ENCODE measurements at places on chromosomes 6 and 20.
A peak's percentile ranks its signal among the peaks of the same experiment; 100 is the strongest.

GRCh38 chr6:11810854-11811643, 32.4 kb upstream of the ADTRP start:
- DNase-seq, result no peak

- peak; percentile 27 for DNase-seq
These were observed 20.4 kb upstream of the MEP1A start for GRCh38 chr6:46772762-46773161.

DNA sequence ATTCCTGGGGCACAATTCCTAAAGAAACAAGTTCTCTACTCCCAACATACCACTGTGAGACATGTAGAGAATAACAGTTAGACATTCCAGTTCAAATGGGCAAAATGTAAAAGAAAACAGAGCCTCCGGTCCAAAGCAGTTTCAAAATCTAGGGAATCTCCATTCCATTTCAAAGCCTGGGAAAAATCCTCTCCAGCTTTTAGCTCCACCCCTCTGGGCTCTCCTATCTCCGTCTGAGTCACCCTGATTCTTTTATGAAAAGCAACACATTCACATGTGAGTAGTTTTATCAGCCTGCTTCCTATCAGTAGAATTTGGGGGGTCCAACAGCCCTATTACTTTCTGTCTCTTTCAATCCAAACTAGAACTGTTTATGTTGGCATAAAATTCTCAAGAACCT, 3.7 kb downstream of the CSNK2A1 start:
- no peak for DNase-seq

DNA sequence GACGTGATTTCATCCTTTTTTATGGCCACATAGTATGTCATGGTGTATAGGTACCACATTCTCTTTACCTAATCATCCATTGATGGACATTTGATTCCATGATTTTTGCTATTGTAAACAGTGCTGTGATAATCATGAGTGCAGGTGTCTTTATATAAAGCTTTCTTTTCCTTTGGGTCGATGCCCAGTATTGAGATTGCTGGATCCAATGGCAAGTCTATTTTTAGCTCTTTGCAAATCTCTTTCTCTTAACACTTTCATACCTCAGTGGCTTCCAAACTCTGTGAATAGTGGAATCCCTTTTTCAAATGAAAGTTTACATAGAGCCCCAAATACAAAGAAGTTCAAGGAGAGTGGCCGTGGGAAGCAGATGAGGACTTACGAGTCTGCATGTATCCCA, 105.8 kb upstream of the SPTLC3 start:
- DNase-seq, result no peak

GRCh38 chr6:113481458-113481857, 375.7 kb upstream of the MARCKS start:
- DNase-seq, result no peak

GRCh38 chr6:163655217-163656121, 241.0 kb downstream of the QKI start:
- no peak for DNase-seq

DNA sequence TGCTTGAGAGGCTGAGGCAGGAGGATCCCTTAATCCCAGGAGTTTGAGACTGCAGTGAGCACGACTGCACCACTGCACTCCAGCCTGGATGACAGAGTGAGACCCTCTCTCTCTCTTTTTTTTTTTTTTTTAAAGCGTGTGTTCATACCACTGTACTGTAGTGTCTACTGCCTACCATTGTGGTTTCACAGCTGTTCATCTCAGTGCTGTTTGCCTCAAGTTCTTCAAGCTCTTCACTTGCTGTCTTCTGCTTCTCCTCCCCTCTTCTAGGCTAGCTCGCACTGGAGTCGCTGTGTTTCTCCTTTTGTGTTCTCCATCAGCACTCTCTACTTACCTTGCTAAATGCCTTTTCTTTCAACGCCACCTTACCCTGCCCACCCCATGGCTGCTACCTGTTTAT, 7.4 kb downstream of the FOXO3 start:
- DNase-seq, result no peak

DNA sequence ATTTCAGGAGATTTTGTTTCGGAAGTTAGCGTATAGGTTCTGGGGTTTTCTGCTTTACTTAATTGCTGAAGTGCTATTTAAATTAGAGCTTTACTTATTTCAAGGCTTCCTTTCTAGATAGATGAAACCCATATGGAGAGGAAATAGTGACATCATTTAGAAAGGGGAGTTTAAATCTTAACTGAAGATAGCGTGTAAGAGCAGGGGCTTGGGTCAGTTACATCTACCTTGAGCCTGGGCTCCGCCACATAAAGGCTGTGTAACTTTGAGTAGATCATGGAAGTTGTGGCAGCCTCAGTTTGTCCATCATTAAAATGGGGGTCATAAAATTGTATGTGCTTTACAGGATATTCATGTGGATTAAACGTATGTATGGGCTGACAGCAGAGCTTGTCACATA, 4.7 kb downstream of the CDS2 start:
- peak; percentile 16 for DNase-seq

DNA sequence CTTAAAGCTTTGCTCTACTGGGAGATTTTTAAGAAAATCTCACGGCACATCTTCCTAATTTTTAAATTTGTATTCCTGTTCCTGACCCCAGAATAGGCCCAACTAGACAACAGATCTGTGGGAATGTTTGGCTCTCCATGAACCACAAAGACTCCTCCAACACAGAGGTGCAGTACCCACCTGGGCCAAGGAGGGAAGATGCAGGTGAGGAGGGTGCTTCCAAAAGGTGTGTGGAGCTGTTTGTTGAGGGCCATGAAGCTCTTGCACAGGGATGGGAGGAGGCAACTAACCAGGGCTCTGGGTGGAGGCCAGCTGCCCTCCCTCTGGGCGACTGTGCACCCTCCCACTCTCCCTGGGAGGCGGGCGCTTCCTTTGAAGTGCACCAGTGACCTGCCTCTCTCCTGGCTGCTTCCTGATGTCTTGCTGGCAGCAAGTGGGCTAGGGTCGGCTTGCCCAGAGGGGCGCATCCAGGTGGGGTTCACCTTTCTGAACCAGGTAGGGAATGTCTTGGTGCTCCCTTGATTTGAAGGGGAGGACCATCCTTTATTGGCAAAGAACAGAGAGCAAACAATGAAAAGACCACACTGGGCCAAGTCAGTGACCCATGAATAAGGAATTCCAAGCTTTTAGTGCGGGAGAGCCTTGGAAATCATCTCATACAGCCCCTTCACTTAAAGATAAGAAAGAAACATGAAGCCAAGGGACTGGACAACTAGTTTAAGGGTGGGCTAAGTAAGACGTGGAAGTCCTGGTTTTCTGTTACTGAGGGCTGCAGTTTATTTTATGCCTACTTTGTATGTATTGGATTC, 76.0 kb downstream of the ANKRD6 start:
- DNase-seq, result no peak

GRCh38 chr20:50758469-50758868, 27.1 kb downstream of the PARD6B start:
- no peak for DNase-seq

DNA sequence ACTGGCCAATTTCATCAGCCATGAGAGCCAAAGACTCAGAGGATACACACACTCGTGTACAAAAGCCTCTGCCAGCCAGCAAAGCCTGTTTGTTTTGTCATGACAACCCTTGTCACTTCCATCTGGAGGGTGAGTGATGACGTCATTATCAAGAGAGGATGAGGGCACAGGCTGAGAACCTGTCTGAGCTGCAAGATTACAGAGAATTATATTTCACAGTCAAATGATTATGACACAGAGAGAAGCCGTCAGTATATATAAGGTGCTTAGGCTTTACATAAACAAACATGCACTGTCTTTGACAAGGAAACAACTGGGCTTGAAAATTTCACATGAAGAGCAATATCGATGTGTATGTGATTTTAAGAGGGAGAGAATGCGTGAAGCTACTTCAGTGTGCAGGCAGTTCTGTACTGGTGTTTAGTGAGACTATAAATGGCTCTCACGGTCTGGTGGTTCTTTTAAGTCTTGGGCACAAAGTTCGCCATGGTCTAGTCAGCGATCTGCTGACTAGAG, 36.5 kb upstream of the BCLAF1 start:
- no peak for DNase-seq

- DNase-seq, result no peak
These were observed 109.6 kb downstream of the SCAF8 start for GRCh38 chr6:154842833-154843232.

DNA sequence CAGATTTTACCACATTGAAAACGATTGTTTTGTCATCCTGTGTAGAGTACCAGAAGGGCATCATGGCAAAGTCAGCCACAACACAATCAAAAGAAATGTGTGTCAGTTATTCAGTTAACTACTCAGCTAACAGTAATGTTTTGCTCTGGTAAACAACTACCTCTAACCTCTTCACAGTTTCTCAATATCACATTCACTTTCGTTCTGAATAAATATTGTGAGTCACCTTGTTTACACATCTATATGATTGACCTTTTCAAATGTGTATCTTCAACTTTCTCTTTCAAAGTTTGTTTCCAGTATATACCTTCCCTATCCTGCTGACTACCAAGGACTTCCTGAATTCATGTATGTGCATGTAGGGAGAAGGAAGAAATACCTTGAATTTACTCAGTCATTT, 216.6 kb upstream of the UFL1 start:
- no peak for DNase-seq

GRCh38 chr6:92756912-92757311, 662.4 kb downstream of the EPHA7 start:
- no peak for DNase-seq

DNA sequence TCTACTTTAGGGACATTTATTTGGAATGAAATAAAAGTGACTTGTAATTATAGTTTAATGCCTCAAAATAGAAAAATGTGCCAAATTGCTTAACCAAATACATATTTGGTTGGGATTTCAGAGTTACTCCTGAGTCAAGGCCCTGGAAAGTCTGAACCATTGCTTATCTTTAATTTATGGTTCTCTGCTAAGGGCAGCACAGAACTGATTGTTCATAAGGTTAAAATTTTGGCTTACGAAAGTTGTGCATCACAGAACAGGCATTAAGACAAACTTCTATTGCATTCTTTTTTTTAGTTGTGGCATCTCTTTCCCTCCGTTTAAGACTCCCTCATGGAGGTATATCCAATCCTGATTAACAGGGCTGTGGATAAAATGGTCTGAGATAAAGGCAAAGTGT, 92.2 kb upstream of the TENT5A start:
- DNase-seq, result no peak

- no peak for DNase-seq
These were observed 8.8 kb downstream of the NKX2-4 start for GRCh38 chr20:21388566-21388965.

GRCh38 chr20:54267483-54268003, 59.7 kb downstream of the PFDN4 start:
- DNase-seq, result peak; percentile 17

GRCh38 chr6:54614499-54615195, 231.9 kb upstream of the FAM83B start:
- no peak for DNase-seq

DNA sequence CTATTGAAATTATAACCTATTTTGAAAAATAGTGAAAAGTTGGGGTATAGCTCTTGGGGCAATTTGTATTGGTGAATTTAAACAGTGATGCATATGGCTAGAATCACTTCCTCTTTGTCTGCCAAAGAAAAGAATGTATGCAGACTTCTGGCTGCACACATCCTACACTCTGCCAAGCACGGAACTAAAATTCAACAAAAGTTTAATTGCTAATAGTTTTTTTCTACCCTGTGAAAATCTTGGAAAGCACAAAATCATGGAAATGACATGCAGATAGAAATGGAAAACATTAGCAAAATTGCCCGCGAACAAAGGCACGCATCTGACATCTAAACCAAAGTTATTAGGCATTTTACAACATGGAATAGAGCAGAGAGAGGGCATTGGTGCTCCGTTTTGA, 106.4 kb upstream of the PDE10A start:
- DNase-seq, result peak; percentile 55
